ENCODE measurements at places on chromosomes 5 and 9.

- no peak for DNase-seq
Measured at GRCh38 chr9:111831371-111832108, 36.8 kb upstream of the SHOC1 start.

DNA sequence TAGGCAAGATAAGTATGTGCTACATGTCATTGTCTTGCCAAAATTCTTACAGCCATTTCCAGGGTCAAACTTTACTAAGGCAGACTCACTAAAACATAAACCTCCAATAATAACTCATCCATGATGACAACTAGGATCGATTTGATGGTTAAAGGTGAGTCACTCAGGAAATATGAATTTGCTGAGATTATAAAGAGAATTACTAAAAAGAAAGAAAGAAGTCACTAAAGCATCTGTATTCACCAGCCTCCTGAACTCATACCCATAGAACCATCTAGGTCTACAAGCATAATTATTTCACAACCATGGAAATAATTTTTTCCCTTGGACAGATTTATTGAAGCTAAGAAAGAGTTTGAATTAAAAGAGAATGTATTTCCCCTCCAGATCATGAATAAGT, 258.6 kb downstream of the TLE1 start:
- no peak for DNase-seq

GRCh38 chr5:92242170-92242569, 859.1 kb upstream of the ARRDC3 start:
- DNase-seq = no peak

DNA sequence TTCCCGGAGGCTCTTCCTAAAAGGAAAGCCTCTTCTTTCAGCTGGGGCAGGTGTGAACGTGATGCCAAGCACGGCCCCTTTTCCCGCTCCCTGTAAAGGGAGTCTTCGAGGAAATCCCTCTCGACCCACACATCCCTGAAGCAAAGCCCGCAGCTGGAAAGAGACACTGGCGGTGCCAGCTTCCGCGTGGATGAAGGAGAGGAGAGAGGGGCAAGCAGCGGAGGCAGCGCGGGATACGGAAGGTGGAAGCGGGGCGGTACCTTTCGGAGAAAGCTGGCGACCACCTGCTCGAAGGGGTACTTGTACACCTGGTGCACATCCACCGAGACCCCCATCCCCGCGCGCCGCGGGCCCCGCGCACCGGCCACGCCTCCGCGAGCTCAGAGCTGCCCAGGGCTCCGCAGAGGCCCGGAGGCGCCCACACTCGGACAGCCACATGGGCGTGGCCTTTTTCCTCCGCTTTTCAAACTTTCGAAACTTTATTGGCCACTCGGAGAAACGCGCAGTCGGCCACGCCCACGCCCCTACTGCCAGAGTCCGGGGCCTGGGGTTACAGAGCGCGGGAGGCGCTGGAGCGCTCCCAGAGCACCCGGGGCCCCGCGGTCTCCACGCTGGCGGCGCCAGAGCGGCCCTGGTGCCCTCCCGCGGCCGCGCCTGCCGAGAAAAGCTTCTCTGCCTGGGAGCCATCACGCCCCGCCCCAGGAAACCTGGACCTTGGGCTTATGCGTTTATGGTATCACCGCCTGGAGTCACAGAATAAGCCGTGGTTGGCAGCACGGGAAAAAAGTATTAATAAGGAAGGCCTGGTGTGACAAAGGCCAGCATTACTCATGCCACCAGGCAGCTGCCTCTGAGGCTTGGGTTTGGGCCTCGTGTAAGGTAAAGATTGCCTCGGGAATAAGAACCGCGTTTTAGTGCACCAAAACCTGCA, at the start of gene PRELID2:
PRELID2 (minus strand) TSS at position 426 of the 931 bp plus-strand sequence; CDS start at position 335, 91 bp downstream.
- peak; percentile 95 for DNase-seq

GRCh38 chr9:739362-739761, 102.1 kb upstream of the DMRT1 start:
- DNase-seq = no peak

DNA sequence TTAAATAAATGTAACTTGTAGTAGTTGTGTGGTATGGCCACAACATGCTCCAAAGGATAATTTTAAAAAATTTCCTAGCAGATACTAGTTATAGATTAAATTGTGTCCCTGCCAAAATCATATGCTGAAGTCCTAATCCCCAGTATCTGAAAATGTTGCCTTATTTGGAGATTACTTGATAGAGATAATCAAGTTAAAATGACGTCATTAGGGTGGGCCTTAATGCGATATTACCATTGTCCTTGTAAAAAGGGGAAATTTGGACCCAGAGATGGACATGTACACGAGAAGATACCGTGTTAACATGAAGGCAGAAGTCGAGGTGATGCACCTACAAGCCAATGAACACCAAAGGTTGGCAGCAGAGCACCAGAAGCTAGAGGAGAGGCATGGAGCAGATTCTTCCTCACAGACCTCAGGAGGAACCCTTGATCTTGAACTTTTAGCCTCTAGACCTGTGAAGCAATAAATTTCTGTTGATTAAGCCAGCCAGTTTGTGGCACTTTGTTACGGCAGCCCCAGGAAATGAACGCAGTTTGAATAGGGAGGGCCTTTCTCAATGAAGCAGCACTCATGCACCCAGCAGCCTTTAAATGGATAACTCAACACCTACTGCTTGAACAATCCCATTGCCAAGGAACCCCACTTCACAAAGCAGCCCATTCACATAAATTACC, 148.9 kb downstream of the ARHGAP26 start:
- no peak for DNase-seq

GRCh38 chr9:136441191-136441680, 1.6 kb upstream of the INPP5E start:
- DNase-seq = no peak

- DNase-seq = no peak
Measured at GRCh38 chr5:143349177-143349576, 54.3 kb downstream of the NR3C1 start.

- no peak for DNase-seq
Measured at GRCh38 chr5:59380350-59380951, 513.1 kb downstream of the PDE4D start.

DNA sequence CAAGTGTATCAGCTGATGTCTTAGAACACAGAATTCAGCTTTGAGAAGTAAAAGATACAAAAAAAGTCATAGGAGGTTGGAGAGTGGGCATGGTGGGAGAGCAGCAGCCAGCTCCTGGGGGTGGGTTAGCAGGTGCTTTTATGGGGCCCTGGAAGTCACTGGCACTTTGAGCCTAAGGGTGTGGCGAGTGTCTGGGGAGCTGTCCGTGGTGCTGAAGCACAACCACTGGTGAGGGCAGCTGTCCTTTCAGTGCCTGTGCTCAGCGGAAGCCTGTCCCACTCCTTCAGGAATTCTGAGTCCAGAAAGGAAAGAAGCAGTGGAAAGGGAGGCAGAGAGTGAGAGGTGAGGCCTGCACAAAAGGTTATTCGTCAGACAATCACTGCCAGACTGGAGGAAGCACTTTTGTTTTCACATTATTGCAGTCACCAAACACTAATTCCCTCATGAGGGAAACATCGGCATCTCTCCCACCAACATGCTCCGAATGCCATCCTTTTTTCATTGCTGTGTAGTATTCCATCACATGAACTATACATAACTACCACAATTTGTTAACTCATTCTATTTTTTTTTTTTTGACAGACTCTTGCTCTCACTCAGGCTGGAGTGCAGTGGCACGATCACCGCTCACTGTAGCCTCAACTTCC, 59.4 kb upstream of the RAPGEF1 start:
- peak; percentile 93 for DNase-seq

- DNase-seq = no peak
Measured at GRCh38 chr5:146059460-146060220, 45.7 kb downstream of the PLAC8L1 start.

GRCh38 chr5:60495644-60496520, 204.1 kb downstream of the DEPDC1B start:
- DNase-seq = no peak

DNA sequence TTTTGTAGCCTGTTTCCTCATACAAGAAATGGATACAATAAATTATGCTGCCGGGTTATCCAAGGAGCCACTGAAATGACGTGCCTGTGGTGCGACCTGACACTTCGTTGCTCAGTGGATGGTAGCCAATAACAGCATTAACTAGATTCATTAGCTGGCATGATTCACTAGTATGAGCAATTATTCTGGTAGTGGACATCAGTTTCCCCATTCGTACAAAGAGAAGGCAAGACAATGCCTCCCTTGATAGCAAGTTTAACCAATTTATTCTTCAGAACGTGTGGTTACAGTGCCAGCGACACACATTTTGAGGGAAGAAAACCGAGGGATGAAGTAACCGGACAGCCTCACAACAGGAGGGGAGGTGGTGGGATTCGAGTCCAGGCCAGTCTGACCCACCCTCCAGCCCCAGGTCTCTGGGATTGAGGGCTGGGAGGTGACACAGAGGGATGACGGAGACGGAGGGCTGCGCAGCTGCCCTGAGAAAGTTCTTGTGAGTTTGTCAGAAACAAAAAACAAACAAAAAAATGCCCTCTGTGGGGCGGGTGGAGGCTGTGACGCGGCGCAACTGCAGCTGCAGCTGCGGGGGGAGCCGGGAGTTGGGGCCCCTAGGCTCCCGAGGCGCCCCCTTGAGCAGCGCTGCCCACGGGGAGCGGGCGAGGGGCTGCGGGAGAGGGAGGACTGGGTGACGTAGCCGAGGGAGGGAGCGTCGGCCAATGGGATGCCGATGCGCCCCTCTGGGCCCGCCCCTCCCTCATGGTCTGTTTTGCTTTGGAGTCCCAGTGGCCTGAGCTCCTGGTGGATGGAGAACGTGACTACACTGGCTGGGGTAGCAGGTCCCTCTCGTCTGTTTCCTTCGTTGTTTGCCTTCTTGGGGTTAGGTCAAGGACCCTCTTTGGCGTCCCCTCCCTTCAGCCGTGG, 10.9 kb downstream of the LHX2 start:
- peak; percentile 93 for DNase-seq

- no peak for DNase-seq
Measured at GRCh38 chr5:128402506-128402905, 135.5 kb downstream of the FBN2 start.
